ENCODE measurements at places on chromosomes 3 and 15. TPM values are rescaled to one million over a fixed set of nuclear protein-coding genes. Genes with fewer than 3 reads are reported as not detected.
A peak's percentile ranks its signal among the peaks of the same experiment; 100 is the strongest.

- DNase-seq: no peak
These were observed 12.1 kb downstream of the SACM1L start for GRCh38 chr3:45701172-45701867.

- no peak for DNase-seq
These were observed 552.5 kb upstream of the ROBO2 start for GRCh38 chr3:76487446-76487845.

DNA sequence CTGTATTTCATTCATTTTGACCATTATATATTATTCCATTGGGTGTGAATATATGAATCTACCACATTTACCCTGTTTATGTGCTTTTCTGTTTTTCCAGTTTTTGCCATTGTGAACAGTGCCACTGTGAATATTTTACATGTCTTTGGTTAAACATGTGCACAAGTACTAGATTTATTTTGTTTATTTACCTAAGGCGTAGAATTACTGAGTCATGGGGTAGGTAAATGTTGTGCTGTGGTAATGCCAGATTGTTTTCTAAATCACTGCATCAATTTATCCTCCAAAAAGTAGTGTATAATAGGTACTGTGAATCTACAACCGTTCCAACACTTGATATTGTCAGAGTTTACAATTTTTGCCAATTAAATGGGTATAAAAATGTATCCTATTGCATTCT is 362.1 kb upstream of the AGTR1 start:
- DNase-seq: no peak

GRCh38 chr3:148708409-148708808 is 10.7 kb downstream of the AGTR1 start:
- no peak for DNase-seq

DNA sequence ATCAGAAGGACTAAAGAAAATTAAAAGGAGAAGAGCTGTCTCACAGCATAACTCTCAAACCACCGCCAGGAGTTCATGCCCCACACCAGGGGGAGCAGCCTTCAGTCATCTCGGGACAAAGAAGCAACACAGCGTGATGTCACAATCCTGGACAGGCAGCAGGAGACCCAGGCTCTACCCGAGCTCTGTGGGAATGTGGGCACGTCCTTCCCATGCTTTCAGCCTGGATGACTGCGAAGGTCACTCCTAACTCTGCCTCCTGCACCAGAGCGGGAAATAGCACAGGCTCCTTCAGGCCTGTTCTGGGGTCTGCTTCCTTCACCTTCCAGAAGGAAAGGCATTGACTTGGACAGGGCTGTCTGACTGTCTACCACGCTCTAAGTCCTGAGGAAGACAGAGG is 31.3 kb downstream of the NOX5 start:
- no peak for DNase-seq

- no peak for DNase-seq
These were observed 51.9 kb downstream of the SLC41A3 start for GRCh38 chr3:126031981-126032471.

- DNase-seq: no peak
These were observed 633.7 kb downstream of the ZIC1 start for GRCh38 chr3:148042663-148043445.

DNA sequence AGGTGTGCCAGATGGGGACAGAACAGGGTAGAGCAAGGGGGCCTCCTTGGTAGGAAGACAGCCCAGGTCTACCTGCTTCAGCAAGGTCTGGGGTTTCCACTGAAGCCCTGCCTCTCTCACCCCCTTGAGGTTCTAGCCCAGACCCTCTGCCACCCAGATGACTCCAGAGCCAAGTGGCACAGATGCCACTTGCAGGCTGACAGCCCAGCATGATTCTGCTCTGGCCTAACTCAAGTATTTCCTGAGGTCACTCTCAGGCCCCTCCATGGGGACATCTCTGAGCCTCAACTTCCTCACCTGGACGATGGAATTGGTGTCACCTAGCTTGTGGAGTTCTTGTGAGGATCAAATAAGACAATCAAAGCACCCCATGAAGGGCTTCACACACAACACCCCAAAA is 23.9 kb downstream of the PLXNB1 start:
- DNase-seq: peak; percentile 16

DNA sequence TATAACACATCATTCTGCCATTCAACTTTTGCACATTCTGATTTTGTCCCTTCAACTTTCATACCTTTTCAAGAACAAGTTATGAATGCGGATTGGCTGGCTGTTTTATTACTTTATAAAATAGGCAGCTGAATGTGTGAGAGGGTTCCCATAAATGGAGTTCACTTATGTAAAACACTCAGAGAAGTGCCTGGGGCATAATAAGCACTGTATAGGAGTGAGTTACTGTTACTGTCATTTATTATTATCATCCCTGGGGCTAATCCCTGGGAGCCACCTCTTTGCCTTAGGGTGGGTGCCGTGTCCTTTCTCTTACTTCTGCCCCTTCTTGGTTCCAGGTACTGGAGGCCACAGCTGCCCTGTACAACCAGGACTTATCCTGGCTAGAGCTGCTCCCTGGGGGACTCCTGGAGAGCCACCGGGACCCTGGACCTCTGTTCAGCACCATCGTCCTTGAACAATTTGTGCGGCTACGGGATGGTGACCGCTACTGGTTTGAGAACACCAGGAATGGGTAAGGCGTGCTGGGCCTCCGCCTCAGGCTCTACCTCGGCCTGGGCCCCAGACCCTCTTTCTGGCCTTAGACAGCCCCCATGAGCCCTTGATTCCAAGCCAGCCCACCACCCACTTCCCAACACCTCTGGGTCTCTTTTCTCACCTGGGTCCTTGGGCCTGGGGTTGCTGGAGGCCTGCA is 10.9 kb downstream of the DUOX1 start:
- no peak for DNase-seq

- DNase-seq: no peak
These were observed 160.2 kb downstream of the PLD1 start for GRCh38 chr3:171649911-171650592.

DNA sequence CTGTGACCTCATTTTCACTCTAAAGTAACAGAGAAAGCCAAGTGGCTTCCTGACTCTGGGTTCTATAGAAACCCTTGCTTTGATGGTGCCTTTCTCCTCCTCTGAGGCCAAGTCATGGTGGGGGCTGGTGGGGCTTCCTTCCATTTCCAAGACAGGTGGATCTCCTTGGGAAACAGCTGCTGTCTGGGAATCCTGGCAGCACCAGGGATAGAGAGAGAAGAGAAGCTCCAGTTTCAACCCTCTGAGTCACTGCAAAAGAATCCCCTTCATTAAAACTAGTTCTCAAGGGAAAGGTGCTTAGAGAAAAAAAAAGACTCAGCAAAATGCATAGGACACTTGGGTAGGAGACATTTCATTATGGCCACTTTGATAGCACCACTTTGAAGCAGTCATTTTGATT is 614.4 kb downstream of the FHIT start:
- no peak for DNase-seq

GRCh38 chr15:99430881-99431401 is 134.8 kb upstream of the MEF2A start:
- DNase-seq: peak; percentile 42

DNA sequence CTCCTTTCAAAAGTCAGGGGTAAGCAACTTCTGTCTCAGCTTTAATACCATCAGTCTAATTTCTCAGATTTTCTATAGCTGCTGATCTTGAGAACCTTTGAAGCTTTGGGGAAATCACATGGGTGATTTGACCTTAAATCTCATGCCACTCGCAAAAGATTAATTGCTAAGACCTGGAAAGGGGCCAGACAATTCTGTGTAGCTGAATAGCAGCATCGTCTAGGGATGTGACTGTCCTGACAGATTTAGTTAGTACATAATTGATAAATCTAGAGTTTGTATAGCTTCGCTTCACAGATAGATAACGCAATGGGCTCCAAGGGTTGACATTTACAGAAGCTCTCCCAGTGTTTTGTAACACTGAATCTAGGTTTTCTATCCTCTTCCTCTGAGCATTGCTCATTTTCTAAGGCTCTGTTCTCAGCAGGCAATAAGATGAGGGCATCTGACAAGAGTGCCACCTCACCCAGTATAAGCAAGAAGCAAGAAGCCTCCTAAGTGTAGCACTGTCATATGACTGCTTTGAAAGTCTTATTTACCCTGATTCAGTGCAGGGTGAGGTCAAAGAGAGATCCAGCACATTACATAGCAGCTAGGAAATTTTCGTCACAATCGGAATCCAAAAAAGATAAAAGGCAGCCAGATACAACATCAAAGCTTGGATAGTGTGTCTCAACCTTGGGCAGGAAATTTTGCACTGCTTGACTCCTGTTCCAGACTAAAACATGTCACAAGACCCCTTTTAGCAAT is 47.7 kb upstream of the DUT start:
- no peak for DNase-seq

GRCh38 chr15:62219799-62220198 is 54.7 kb upstream of the C2CD4B start:
- no peak for DNase-seq

GRCh38 chr3:186896875-186897274 is 33.5 kb upstream of the ST6GAL1 start:
- no peak for DNase-seq

DNA sequence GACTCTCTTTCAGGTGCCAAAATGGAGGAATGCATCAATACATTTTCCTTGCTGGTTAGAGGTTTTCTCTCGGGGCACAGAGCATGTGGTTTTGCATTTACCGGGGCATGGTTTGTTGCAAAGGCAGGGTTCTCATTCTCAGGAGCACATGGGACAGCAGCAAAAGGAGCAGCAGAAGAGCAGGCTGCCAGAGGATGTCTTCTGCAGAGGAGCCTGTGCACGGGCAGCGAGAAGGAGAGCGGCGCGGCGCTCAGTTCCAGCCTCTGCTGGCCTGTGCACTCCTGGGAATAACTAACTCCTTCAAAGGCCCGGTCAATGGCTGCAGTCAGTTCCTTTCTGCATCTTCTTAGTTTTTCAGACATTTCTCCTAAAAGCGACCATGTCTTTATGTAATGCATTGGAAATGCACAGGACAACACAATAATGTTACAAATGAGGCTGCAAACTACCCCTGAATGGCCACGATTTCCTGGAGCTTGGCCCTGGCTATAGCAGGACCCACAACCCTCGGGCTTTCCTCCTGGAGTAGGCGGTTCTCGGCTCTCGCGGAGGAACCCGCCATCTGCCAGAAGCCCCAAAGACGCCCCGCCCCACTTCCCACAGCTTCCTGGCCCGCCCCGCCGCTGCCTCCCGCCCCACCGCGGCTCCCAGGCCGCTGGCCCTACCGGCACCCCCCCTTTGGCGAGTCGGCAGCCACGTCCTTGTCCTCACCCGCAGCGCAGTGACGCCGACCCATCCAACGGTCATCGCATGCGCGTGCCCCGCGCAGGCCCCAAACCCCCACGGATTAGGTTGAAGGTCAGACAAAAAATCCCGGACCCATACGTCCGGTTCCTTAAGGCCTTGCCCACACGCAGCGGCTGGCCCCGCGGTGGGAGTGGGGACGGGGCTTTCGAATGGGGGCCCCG is at the start of gene C3orf62:
Gene C3orf62 (minus strand): TSS at position 758 of the 908 bp plus-strand sequence. CDS start 360 bp downstream, at position 398.
- DNase-seq: peak; percentile 94

Gene PPCDC
- 18.9 TPM for total RNA-seq

Gene MME
- total RNA-seq: 155 TPM

Gene PLA2G4B
- total RNA-seq: 11.0 TPM

Gene CCDC39
- not detected for total RNA-seq

Gene ISG20
- 34.4 TPM for total RNA-seq

Gene PEX5L
- 3.3 TPM for total RNA-seq

Gene SNX22
- 0.98 TPM for total RNA-seq

Gene ITIH4
- total RNA-seq: 5.6 TPM

Gene SLC12A8
- 12.5 TPM for total RNA-seq
